HT1080 (cell line): ENCODE measurements at places on chromosomes 7 and 10. TPM values are rescaled to one million over a fixed set of nuclear protein-coding genes. Genes with fewer than 3 reads are reported as not detected.

- DNase-seq, result peak; percentile 20
Observed at GRCh38 chr10:28711776-28712175, 34.5 kb downstream of the BAMBI start.

DNA sequence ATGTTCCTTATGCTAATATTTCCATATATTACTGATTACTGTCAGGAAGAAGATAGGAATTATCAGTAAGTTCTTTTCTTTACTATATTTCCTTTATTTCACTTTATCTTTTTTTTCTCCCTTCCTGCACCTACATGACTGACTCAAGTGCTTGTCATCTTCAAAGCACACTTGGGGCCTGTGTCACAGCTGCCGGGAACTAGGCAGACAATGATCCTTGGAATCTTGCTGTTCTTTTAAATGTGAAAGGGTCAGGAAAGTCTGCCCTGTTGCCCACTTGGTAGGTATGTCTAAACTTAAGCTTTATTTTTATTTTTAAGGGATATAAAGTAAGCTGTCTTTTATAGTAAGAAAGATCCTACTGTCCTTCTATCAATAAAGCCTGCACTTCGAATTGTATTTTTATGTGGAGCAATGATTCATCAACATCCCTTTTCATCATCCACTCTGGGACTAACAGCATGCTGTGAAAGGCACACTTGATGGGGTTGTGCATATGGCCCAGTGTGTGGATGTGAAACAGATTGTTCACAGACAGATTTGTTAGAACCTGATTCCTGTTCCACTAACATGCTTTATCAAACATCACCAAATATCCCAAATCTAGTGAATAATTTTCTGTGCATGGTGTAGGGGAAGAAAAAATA is 556.9 kb downstream of the DNAJB9 start:
- DNase-seq, result peak; percentile 68

- DNase-seq, result no peak
Observed at GRCh38 chr7:25148772-25149575, 23.9 kb upstream of the CYCS start.

DNA sequence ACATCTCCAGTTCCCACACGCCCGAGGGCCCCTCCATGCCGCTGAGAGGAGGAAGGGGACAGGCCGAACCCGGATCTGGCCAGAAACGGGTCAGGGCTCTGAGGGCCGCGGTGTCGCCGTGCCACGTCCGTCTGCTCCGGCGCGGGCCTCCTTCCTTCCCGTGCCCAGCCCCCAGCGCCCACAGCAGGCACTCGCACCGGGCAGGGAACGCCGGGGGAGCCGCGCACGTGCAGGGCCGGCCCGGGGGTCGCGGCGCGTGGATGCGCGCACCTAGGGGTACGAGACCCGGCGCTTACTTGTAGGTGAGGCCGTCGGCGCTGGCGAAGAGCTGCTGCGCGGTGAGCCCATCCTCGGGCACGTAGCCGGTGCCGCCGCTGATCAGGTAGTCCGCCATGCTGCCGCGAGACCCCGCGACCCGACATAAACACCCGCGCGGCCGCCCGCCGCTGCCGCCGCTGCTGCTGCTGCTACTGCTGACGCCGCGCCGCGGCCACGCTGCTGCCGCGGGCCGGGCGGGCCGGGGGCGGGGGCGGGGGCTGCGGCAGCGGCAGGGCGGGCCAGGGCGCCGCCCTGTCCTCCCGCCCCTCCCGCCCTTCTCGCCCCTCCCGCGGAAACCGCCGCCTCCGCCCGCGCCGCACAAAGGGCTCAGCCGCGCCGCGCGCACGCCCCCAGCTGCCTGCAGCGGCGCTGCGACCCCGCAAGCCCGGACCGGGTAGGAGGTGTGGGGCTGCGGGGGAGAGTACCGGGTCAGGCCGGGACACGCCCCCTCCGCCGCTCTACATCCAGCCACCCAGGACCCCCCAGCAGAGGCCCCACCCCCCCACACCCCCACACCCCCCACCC is 4.1 kb downstream of the IMPDH1 start:
- DNase-seq, result no peak

- no peak for DNase-seq
Observed at GRCh38 chr10:62907470-62908212, 91.5 kb upstream of the EGR2 start.

UNCX gene
- not detected in 2 replicates for total RNA-seq
